ENCODE measurements at places on chromosomes 2 and 18.

DNA sequence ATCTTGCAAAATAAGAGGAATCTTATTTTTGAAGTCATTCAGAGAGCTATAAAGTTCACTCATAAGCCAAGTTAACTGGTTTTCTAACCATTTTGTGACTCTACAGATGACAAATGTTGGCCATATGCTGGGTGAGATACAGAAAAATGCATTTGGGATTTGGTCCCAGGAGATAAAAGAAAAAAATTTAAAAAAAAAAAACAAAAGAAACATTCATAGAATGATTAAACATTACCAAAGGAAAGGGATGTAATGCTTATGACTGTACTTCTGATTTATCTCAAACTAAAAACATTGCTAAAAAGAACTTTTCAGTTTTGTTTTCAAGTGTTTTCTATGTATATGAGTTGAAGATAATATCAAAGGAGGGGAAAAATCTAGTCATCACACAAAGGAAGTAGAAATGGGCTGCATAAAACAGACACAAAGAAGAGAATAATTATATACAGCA is 43.1 kb downstream of the PELI1 start:
- DNase-seq, result no peak

- DNase-seq, result no peak
Measured at GRCh38 chr2:179454443-179455171, 190.0 kb upstream of the SESTD1 start.

- DNase-seq, result no peak
Measured at GRCh38 chr2:153512331-153512730, 33.8 kb upstream of the RPRM start.

- no peak for DNase-seq
Measured at GRCh38 chr2:165872101-165872791, 78.2 kb upstream of the GALNT3 start.

DNA sequence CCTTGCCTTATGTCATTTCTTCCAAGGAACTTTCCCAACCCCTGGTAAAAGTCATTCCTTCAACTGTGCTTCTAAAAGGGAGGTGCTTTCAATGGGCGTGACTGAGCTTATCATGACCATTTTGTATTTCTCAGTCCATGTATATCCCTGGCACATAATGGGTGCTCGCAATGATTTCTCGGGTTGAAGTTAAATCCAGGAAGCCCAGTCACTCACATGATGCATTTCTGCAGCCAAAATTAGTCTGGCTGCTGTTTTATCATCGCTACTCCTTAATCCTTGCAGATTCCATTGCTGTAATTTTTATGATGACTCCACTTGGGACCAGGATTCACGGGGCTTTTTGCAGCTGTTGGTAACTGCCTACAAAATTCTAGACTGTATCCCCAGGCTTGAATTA is 25.9 kb upstream of the RFX8 start:
- no peak for DNase-seq

- no peak for DNase-seq
Measured at GRCh38 chr2:33022989-33023727, 76.4 kb downstream of the LTBP1 start.

GRCh38 chr18:9870431-9871008 is 15.3 kb upstream of the TXNDC2 start:
- DNase-seq, result no peak

- DNase-seq, result no peak
Measured at GRCh38 chr18:28439870-28440269, 262.9 kb upstream of the CDH2 start.

- DNase-seq, result no peak
Measured at GRCh38 chr2:191174442-191174841, 23.6 kb upstream of the STAT4 start.

DNA sequence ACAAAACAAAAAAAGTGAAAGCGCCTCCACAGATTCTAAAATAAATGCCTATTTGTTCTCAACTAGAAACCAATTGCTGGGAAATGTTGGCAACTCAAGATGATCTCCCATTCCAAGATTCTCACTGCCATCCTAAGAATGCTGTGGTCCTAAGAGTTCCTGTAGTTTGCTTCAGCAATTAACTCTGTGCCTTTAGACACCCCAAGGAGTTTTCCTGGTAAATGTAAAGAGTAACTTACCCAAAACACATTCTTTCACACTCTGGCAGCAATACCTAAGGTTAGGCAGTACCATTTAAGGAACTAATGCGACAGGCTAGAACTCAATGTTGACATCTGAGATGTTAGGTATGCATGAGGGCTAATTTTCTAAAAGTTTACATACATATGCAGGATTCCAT is 58.8 kb upstream of the TANK start:
- DNase-seq, result no peak

- DNase-seq, result no peak
Measured at GRCh38 chr2:227862741-227863588, 8.5 kb upstream of the DAW1 start.

DNA sequence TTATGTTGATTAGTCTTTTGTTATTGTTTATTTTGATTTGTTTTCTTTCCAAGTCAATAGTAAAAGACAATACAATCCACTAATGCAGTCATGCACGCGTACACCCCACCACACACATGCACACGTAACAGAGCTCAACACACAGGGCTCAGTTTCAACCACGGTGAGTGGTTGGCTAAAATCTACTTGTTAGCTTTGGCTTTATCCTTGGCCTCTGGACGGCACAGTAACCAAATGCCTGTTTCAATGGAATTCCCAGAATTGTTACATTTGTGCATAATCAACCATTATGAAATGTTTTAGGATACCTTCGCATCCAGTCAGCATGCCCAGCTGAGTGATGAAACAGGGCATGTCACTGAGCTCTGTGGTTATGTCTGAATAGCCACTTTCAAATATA is 53.2 kb downstream of the NYAP2 start:
- DNase-seq, result no peak

DNA sequence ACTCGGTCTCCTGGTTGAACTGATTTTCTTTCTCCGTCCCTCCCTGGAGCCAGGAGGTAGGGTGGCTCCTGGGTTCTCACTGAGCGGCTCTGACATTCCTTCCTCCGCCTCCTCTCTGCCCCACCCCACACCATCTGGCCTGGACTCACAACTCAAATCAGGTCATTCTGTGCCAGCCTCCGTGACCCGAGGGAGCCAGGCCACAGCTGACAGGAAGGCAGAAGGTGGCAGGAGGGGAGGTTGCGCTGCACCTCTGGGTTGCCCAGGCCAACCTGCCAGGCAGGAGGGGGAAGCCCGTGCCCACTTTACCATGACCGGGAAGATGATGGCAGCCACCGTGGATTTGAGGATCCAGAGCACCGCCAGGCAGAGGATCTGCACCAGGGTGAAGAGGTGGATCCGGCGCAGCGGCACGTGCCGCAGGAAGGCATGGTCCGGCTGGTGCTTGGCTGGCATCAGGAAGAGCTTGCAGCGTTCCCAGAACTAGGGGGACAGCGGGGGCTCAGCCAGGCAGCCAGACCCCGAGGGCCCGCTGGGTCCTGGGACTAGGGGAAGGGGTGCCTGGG is 28.3 kb downstream of the MTHFD2 start:
- DNase-seq, result no peak

DNA sequence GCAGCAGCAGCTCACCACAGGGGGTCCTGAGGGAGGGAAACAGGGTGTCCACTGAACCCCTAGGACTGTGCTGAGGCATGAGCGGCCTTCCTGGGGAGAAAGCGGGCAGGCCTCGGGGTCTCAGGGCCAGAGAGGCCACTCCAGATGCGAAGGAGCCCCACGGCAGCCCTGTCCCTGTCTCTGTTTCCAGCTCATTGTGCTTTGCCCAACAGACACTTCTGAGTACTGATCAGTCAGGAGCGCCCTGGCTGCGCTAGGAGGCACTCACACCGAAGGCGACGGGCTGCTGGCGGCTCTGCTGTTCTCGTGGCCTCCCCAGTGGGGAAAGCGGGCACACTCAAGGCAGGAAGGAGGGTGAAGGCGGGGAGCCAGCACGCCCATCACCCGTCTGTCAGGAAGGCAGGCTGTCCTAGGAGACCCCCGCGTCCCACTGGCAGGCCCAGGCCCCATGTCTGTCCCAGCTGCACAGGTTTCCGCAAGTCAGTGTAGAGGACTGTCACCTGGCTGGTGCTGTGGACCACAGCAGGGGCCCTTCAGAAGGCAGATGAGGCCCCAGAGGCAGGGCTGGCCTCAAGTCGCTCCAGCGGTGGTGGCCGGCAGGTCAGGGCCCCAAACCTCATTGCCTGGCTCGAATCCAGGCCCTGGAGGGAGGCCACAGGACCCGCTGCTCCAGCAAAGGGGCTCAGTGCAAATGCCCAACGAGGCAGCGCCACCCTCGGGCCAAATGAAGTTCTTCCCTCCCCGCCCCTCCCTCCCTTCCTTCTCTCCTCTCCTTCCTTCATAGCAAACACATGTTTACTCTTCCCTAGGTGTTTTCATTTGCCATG is 6.8 kb downstream of the ESPNL start:
- no peak for DNase-seq

DNA sequence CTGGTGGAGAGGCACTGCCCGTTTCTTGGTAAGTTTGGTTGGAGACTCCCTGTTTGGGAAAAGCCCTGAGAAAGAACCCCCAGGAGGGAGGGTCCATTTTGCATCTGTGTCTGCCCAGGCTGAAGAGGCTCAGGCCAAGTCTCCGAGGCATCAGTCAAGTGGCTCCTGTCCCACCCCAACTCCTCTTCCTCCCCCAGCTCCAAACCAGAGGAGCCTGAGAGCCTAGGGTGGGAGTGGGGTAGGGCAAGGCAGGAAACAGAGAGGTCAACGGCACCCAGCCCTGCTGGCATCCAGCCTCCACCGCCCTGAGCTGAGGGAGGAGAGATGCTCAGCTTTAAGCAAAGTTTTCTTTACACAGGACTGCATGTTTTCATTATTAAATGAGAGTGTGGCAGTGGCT is 38.2 kb downstream of the CYP27C1 start:
- DNase-seq, result no peak

- DNase-seq, result no peak
Measured at GRCh38 chr2:240462073-240462706, 26.7 kb downstream of the GPC1 start.

GRCh38 chr2:42135381-42136312 is 33.5 kb upstream of the EML4 start:
- DNase-seq, result no peak

- no peak for DNase-seq
Measured at GRCh38 chr2:18598848-18599484, 9.6 kb upstream of the NT5C1B start.

DNA sequence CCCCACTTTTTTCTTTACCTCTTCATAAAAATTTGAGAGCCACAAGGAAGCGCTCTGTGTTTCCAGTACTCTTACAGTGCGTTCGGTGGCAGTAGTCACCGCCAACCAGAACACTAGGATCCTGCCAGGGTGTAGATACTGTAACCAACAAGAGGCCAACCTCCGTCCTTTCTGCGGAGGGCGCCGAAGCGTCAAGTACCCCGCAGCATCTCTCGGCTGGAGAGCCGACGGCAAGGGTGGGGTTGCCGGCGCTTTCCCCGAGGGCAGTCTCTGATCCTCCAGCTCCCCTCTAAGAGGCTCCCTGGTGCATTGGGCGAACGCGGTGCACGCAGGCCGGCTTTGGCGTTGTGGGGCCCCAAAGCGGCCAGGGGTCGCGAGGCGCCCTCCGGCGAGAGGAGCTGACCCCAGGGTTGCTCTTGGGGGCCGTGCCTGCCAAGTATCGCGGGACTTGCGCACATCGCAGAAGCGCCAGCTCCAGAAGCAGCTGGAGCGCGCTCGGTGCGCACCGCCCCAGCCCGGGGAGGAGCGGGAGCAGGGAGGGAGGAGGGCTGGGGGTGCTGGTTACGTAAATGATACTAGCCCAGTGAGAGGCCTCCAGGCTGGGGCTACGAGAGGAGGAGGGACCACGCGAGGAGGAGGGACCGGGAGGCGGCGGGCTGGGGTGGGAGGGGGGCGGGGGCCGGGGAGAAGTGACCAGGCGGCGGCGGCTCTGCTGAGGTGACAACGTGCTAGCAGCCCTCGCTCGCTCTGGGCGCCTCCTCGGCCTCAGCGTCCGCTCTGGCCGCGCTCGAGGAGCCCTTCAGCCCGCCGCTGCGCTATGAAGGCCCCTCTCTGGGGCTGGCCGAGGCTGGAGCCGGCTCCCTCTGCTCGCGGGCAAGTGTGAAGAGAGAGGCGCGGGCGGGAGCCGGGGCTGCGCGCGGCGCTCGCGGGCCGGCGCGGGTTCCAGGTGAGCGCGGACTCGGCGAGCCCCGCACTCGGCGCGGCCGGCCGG is at the start of gene GALNT13:
GALNT13 (plus strand) TSS at position 692 of the 991 bp plus-strand sequence.
- DNase-seq, result no peak
